ENCODE measurements at places on chromosomes 5 and 9.

- no peak for DNase-seq
Measured at GRCh38 chr5:15621094-15621493, 121.1 kb downstream of the FBXL7 start.

- DNase-seq = no peak
Measured at GRCh38 chr5:87390075-87390474, 22.7 kb downstream of the CCNH start.

DNA sequence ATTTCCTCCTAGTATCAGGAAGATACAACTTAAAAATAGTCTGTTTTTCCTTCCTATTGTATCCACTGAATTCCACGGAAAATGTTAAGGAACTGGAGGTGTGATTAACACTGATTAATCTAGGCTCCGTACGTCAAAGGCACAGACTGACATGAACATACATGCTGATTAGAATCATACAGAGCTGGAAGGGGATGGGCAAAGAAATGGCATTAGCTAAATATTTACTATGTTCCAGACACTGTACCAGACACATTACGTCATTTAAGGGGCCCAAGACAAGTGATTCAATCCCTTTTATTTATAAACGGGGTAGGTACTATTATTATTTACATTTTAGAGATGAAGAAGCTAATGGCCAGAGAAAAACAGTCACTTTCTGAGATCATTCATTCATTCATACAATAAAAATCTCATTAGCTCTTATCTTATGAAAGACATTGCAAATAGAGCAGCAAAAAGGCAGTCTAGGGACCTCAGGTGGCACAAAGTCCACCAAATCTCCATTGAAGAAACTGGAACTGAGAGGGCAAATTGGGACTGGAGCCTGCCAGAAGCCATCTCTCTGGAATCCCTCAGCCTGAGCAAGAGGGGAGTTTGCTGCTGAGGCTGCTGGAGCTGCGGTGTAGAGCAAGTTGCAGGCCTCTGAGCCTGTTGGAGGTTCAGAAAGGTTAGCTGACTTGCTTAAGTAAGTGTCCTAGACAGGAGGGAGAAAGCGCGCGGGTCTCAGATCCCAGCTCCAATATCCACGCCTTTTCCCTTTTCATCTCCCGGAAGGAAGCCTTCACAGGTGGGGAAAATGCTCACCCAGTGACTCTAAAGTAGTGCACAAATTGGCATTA lies 1.6 kb upstream of the TGFBR1 start:
- no peak for DNase-seq

DNA sequence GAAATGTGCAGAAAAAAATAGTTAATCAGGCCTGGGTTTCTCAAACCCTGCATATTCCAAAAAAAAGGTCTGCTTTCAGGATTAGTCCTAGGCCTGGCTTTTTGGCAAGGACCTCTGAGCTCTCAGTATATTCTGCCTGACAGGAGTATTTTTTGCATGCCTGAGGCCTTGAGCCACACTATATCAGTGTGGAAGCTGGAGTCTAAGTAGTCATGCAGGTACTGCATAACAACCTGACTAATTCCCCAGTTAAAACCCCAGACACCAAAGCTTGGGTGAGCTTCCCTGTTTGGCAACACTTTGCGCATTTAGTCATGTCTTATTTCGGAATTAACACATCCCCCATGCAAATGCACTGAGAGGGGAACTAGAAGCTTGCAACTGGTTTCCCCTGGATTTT lies 359.5 kb downstream of the CETN3 start:
- no peak for DNase-seq

DNA sequence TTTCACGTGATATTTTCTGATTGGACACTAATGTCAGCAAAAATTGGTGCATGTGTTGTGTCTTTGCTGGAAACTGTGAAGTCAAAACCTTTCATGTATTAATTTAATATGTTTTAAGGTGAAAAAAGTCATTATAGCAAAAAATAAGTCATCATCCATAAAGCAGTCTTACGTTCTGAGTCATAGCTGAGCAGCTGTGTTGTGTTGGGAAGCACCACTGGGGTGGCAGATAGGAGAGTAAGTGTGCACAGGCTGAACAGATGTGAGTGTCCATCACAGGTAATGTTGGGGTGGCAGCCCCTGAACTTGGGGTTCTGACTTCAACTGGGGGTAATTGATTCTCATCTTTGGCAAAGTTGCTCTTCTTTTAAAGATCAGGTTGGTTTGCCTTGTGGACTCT lies 156.8 kb downstream of the NXNL2 start:
- DNase-seq = no peak

DNA sequence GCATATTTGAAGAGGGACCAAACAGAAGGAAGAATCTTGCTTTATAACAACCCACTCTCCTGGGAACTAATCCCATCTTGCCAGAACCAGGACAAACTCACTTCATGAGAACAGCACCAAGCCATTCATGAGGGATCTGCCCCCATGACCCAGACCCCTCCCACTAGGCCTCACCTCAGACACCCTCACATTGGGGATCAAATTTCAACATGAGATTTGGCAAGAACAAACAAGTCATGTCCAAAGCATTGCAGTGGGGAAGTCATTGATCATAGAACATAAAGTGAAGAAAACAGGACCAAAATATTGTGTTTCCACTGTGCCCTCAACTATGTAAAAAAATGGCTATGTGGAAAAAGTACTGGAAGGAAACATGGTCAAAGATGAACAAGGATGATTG lies 43.9 kb downstream of the MAP1B start:
- DNase-seq = no peak

Data from NCI-H446 (cell line).